ENCODE measurements at places on chromosomes 6 and 20.

GRCh38 chr20:23156170-23156841 is 70.2 kb upstream of the CD93 start:
- no peak for DNase-seq

- no peak for DNase-seq
These were observed 8.5 kb downstream of the ISM1 start for GRCh38 chr20:13229538-13229937.

DNA sequence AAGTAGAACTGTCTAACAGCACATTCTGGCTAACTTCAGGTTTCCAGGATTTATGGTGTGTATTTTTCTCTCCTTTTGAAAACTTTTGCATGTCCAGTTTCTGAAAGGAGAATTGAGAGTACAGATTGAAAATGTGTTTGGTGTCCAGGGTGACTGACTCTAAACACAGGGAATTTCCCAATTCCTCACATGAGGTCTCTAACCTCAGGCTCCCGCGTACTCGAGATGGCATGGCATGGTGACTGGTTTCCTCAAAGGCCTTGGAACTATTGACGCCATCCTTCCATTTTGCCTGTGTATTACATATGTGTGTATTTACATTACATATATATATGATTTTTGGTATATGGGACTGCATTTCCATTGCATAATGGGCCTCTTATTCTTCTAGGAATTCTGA is 52.5 kb downstream of the PRND start:
- DNase-seq, result no peak

DNA sequence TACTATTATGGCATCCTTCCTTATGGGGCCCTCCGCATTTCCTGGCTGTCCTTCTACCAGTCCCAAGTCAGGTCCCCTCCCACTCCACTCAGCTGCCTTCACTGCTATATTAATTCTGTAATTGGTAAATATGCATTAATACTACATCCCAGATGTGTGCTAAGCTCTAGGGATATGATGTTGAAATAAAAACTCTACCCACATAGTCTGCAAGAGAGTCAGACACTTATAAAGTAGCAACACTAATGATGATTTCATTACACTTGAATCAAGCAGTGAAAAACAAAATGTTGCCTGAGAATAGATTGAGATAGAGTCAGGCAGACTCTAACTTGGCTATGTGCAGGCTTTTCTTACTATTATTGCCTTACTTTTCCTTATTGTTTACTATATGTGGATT is 62.4 kb downstream of the AIG1 start:
- DNase-seq, result no peak

DNA sequence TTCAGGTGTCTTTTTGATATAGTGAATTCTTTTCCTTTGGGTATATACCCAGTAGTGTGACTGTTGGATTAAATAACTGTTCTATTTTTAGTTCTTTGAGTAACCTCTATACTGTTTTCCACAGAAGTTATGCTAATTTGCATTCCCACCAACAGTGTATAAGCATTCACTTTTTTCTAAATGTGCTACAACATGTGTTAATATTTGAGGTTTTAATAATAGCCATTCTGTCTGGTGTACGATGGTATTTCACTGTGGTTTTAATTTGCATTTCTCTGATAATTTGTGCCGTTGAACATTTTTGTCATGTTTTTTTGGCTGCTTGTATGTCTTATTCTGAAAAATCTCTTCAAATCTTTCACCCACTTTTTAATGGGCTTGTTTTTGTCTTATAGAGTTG is 563.5 kb downstream of the GRIK2 start:
- no peak for DNase-seq

Data from activated T-cell treated with anti-CD3 and anti-CD28 coated beads for 1 hour (primary cell).